ENCODE measurements at places on chromosomes 2 and 18.

- no peak for DNase-seq
Observed at GRCh38 chr18:64210401-64210949, 61.6 kb upstream of the LINC00305 start.

DNA sequence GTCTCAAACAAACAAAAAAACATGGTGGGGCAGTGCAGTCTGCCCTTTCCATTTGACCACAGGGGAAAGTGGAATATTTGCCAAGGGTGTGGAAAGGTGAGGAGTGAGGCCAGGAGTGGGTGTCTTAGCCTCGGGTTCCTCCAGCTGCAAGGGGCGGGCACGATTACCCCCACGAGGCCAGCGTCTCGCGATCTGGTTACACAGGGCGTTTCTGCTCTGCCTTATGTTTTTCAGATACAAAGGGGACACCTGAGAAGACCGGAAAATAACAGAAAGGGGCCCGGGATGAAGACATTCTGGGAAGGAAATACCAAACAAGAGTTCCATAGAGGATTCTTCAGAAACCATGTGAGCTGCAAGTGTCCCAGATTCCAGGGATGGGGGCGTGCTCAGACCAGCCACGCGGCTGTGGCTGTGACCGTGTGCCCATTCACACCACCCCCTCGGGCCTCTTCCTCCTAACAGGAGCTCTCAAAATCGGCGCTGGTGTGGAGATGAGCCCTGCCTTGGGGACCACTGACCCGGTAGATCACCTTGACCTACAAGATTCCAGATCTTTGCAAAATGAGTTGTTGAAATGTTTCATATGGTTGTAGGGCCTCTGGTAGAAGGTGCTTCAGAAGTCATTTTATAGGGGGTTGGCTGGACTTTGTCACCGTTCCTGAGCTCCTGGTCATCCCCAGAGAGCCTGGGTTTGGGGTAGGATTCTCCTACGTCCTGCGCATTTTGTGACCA is 34.2 kb downstream of the FAM178B start:
- DNase-seq, result no peak

DNA sequence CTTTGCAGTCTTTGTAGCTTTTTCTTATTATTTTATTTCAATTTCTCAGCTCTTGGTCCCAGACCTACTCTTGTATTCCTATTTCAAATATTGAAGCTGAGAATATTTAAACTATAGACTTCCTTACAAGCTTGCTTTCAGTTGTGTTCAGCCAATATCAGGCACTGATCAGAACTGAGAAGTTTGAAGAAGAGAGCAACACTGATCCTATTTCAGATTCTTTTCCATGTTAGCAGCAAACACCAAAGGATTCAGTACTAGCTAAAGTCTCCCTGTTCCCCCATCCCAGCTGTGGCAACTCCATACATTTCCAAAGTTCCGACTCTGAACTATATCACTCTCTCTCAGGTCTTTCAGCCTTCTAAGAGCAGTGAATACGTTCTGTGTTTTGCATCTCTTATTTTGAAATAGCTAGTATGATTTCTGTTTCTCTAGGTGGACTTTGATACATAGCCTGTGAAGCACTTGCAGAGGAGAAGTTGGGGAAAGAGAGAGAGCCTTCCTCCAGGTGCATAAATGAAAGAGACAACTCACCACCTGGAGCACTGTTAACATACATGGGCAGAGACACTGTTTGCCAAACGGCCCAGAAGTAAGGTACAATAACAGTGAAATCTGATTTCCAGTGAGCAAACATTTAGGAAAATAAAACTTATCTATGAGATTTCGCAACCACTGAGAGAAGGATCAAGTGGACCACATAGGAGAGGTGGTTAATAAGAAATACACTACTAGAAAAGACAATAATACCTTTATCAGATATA is 135.0 kb upstream of the ZNF804A start:
- no peak for DNase-seq

GRCh38 chr2:223967981-223968380 is 10.7 kb downstream of the MRPL44 start:
- no peak for DNase-seq

DNA sequence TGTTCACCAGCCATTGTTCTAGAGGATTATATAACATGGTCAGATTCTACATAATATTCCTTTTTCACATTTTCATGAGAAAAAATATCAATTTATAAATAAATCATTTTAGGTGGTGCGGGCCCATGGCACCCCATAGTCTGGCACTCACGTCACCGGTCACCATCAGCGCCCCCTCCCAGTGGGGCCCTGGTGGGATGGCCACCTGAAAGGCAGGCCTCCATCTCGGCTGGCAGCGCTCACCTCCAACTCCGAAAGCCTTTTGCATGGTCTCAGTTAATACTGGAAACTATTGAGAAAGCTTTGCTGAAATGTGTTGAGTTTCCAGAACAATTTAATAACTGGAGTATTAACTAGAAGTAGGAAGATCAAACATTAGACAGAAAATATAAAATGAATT is 141.4 kb upstream of the SALL3 start:
- DNase-seq, result no peak

- DNase-seq, result no peak
Observed at GRCh38 chr2:85854166-85854509, 34.7 kb downstream of the ST3GAL5 start.

GRCh38 chr18:35061336-35061735 is 20.1 kb downstream of the MAPRE2 start:
- DNase-seq, result no peak

DNA sequence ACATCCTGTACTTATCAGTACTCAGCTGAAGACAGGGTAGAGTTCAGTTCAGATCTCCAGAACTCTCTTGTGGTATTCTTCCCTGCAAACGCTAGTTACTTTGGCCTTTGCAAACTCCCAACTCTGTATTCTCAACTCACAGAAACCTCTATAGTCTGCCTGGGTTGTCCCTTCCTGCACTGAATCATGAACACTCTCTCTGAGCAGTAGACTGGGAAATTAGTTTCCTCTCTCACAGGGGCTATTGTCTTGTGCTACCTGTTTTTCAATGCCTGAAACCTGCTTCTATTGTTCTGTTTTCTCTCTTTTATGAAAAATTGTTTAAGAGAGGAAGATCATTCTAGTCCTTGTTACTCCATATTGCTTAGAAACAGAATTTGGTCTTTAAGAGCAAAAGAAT is 134.7 kb downstream of the VIT start:
- no peak for DNase-seq

- no peak for DNase-seq
Observed at GRCh38 chr2:153474876-153475435, 3.6 kb downstream of the RPRM start.

DNA sequence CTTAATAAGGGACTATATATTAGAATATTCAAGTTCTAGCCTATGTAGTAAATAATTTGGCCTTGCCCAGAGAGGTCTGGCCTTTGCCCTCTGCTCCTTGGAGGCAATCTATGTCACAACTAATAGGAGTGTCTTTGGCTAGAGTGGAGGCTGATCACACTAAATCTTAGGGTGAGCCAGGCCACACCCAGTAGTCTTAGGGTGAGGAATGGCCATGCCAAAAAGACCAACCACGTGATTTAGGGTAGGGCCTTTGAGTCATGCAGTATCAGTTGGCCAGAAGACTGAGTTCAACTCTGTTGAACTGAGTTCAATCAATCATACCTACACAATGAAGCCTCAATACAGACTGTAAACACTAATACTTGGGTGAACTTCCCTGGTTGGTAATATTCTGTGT is 26.0 kb upstream of the FLACC1 start:
- DNase-seq, result no peak

GRCh38 chr2:12824351-12824777 is 107.6 kb downstream of the TRIB2 start:
- DNase-seq, result no peak

DNA sequence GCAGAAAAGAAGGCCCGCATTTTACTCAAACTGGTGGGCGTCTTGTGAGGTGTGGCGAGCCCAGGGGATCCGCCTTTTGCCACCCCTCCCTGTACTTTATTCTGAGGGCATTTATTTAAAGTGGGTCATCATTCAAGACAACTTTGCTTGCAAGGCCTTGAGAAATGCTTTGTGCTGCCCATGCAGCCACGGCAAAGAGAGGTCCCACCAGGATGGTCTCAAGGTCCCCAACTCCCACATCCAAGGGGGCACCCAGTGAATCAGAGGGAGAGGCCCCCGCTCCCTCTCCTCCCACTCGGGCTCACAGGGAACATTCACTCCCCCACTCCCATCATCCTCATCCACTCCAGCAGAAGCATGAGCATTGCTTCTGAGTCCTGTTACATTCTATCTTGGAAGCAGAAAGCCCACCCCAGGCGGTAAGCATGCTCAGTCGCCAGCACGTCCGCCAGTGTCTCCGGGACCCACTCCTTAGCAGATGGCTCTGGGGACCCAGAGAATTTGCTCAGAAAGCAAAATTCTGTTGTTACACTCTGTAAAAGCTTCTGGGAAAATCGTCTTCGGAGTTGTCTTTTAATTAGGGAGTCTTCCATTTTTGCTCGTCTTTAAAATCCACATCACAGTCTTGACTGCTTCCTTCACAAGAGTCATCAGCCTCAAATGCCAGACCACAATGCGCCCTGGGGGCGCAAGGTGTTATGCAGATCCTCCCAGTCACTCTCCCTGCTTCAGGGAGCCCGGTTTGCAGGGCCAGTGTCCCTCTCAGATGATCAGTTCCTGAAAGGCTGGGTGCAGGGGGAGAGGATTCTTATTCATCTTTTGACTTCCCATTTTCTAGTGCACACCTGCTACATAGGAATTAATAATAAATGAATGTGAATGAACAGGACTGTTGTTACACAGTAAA is 99.4 kb upstream of the NCK2 start:
- DNase-seq, result no peak

- DNase-seq, result no peak
Observed at GRCh38 chr2:16727256-16727655, 61.6 kb upstream of the CYRIA start.

DNA sequence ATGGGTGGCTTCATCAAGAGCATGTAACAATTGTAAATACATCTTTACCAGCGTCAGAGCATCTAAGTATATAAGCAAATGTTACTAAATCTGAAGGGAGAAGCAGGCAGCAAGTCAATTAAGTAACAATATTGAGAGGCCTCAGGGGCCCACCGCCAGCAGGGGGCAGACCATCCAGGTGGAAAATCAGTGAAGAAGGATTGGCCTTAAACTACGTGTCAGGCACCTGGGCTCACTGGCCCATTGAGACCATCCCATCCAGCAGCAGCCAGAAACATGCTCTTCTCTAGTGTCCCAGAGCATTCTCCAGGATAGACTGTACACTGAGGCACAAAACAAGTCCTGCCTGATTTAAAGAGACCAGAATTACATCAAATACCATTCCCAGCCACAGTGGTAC is 96.2 kb upstream of the SNTG2 start:
- no peak for DNase-seq

DNA sequence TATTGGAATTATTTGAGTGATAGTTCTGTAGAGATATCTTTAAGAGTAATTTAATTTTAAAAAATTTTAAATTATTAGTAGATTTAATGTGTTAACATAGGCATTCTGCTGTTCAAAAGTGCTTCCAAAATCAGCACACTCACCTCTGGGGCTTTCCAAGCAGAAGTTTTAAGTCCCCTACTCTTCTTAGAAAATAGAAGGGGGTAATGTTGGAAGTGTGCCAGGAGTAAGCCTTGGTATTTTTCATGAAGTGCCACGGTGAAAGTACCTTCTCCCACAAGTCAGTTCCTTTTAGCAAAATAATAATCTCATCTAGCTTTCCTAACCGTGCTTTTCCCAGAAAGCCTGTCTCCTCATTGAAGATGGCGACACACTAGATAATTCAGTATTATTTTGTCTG is 3.9 kb upstream of the TNFRSF11A start:
- no peak for DNase-seq

GRCh38 chr2:213087040-213087439 is 64.4 kb downstream of the IKZF2 start:
- DNase-seq, result no peak

GRCh38 chr2:100786297-100786658 is 33.7 kb upstream of the NPAS2 start:
- no peak for DNase-seq

GRCh38 chr2:61920548-61920947 is 15.1 kb downstream of the COMMD1 start:
- DNase-seq, result no peak

DNA sequence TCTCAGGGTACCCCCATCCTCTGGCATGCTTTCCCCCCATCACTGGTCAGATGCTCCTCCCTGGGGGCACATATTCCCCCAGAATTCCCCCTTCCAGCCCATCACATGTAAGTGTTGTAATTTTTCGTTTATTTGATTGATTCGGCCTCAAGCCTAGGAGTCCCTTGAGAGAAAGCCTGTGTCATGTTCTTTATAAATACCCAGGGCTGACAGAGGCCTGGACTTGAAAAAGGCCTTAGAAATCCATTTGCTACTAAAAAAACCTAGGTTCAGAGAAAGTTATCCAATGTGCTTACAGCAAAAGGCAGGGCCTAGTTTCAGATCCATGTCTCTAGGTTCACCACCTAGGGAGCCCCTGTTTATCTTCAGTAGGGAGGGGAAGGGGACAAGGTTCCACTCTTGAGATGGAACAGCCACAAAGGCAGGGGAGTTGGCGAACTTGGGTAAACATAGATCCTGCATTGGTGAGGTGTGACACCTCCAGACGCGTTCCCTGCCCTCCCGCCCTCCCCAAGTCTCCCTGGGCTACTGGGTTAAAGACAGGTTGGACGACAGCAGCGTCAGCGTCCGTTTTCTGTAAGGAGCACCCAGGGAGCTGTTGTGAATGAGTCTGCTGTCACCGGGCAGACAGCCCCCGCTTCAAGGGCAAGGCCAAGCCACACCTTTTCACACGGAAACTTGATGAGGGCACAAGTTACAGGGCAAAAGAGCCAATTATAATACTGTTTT is 147.8 kb downstream of the EN1 start:
- no peak for DNase-seq

DNA sequence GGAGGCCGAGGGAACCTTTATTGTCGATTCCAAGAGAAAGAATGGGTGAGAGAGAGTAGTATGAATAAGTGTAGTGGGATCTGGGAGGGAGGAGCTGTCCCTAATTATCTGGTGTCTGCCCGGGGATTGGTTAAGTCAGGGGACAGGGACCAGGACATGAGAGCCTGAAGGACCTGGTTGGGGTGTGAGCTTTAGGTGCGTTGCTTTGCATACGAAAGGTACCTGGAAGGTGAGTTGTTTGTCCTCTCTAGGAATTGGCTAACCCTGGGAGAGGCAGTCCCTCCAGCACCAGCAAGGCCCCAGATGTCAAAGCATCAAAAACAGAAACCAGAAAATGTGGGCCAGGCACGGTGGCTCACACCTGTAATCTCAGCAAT is 48.1 kb upstream of the RPL31 start:
- no peak for DNase-seq
